ENCODE measurements at places on chromosomes 6 and 20.

DNA sequence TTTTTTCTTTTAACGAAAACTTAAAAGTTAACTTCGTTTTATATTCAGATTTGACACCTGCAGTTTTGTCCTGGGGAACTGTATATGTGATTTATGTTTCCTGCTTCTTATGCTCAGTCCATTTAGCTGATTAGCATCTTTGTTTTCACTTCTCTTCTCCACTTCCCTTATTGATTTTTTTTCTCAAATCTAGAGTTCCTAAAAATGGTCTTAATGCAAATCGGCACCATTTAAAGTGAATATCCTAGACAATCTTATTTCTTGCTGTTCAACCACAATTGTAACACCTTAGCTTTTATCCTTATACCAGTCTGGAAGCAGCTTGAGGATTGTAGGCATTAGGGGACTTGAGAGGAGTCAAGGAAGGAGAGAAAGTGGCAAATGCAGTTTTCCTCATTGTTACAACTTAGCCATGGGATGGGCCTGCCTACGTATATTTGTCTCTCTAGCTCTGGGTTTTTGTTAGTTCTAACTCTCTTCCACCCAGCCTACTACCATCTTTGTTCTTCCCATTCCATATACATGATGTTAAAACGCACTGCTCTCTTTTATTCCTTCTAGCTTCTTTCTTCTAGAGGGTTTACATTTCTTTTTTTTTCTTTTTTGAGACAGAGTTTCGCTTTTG is 8.5 kb downstream of the QRSL1 start:
- DNase-seq = no peak

- DNase-seq = no peak
These were observed 227.2 kb upstream of the ASCC3 start for GRCh38 chr6:101108286-101108685.

- no peak for DNase-seq
These were observed 930.5 kb upstream of the FLRT3 start for GRCh38 chr20:15267935-15268334.

DNA sequence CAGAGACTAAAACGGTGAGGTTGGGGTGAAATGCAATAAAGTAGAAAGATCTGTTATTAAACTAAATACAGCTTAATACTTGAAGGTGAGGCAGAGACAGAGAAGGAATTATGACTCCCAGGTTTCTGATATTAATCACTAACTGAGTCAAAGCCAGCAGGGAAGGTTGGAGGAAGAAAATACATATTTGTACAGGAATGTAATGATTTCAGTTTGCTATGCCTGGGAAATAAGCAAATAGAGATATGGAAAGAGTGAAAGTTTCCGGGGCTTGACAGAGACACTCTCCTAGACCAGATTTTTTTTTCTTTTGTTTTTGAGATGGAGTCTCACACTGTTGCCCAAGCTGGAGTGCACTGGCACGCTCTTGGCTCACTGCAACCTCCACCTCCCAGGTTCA is 76.8 kb downstream of the PTPRK start:
- no peak for DNase-seq

DNA sequence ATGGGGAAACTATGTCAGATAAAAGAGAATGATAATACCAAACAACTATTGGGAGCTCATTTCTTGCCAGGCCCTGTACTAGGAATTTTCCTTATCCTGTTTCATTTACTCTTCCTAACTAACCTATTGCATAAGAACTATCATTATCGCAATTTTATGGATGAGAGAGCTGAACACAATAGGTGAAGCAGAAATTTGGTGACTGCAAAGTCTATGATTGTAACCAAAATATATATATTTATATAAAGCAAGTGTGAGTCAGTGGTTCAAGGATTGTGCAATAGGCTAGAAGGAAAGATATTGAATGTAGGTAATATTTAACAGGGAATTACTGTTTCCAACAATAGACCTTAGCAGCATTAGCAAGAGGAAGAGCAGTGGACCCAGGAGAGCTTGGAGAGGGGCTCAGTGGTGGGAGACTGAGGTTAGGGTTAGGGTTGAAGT is 181.1 kb upstream of the TENT5A start:
- no peak for DNase-seq

GRCh38 chr6:16985513-16986284 is 116.2 kb upstream of the STMND1 start:
- DNase-seq = no peak
